ENCODE measurements at places on chromosomes 6 and 20. TPM values are rescaled to one million over a fixed set of nuclear protein-coding genes. Genes with fewer than 3 reads are reported as not detected.

Gene DAAM2
- total RNA-seq = 1.1 TPM

Gene ECT2L
- 0.09 TPM for total RNA-seq

Gene SMLR1
- not detected for total RNA-seq

Gene CST5
- total RNA-seq = not detected

Gene WFDC12
- 1.0 TPM for total RNA-seq

DNA sequence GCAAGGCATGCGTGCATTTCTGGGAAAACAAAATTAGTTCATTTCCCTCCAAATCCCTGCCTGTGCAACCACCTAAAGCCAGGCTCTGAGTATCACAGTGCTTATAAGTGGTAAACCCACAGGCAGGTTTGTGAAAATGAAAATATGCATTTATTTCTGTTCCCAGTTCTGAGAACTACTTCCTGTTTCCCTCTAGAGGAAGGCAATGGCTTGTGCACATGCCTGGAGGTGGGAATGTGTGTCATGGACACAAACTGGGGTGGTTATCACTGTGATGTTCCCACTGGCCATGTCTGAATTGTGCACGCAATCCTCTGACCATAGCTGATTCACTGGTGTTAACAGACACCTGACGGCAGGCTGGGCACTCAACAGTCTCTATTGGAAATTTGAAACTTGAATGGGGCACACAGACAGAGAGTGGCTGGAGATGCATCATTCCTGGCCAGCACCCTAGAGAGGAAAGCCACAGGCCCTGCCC, 26.3 kb downstream of the FAM110A start:
- DNase-seq = no peak

GRCh38 chr6:111441678-111442243, 41.3 kb downstream of the REV3L start:
- no peak for DNase-seq

- no peak for DNase-seq
These were observed 85.7 kb downstream of the C6orf118 start for GRCh38 chr6:165223736-165224135.

DNA sequence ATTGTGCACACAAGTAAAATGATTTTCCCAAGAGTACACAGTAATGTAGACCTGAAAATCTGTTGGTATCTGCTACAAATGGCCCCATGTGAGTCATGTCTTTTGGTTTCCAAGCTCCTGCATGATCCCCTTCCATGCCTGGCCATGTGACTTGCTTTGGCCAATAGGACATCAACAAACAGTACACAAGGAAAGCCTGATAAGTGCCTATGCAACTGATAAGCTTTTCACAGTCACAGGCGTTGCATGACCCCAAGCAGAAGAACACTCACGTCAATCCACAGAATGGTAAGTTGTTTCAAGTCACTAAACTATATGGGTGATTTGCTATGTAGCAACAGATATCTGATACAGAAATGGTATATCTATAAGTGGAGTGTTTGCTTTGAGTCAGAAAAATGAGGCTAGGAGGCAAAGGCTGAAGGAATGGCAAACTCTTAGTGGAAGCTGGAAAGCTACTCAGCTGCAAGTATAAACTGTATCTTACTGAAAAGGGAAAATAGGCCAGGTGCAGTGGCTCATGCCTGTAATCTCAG, 160.1 kb upstream of the BEND3 start:
- DNase-seq = no peak

GRCh38 chr6:150349546-150349945, 19.3 kb upstream of the IYD start:
- DNase-seq = no peak

GRCh38 chr6:30767158-30767943, 23.0 kb upstream of the IER3 start:
- no peak for DNase-seq

- no peak for DNase-seq
These were observed 60.3 kb downstream of the SAMD3 start for GRCh38 chr6:130162421-130162820.

DNA sequence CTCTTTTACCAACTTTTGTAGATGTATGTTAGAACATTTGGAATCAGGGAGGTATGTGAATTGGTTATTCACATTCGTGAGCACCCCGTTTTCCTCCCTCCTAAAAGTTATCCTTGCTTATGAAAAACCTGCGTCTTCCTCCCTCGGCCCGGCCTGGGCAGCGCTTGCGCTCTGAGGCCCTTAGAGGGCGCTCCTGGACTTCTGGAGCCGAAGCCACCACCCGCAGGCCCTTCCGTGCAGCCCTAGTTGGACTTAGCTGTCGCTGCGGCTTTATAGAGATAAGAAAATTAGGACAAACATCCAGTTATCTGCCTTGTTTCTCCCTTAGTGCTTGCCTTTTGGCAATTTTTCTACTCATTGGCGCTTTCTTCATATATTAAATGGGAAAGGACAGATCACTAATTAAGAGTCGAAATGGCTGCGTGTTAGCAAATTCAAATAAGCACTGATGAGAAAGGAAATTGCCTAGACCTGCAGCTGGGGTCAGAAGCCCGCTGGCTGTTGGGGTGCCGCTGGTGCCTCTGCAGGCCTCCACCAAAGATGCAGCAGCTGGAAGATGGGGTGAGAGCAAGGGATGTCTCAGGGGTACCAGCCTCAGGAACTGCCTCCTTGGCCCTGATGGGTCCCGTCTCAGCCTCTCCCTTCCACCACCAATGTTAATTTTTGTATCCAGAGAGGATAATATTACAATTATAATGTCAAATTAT, 5.2 kb downstream of the FNDC1 start:
- DNase-seq = peak; percentile 44

GRCh38 chr6:158642097-158642601, 2.4 kb downstream of the DYNLT1 start:
- no peak for DNase-seq

- no peak for DNase-seq
These were observed 210.5 kb upstream of the SHLD1 start for GRCh38 chr20:5539691-5540090.

- no peak for DNase-seq
These were observed 1.6 kb downstream of the PPP1R16B start for GRCh38 chr20:38806855-38807655.

DNA sequence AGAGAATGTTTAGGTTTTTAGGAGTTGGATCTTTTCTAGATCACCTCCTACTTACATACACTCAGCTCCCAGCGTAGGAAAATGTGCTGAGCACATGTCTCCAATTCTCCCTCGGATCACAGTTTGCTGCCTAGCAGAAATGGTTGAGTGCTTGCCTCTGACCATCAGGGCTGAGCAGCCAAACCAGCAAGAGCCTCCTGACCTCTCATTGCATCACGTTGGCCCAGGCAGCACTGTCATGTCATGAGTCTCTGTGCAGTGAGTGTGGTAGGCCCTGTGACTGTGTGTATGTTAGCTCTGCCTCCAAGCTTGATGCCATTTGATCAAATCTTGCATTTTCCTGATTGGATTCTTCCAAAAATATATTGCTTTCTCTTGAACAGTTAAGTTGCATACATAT, 112.0 kb downstream of the LRRC1 start:
- DNase-seq = no peak

DNA sequence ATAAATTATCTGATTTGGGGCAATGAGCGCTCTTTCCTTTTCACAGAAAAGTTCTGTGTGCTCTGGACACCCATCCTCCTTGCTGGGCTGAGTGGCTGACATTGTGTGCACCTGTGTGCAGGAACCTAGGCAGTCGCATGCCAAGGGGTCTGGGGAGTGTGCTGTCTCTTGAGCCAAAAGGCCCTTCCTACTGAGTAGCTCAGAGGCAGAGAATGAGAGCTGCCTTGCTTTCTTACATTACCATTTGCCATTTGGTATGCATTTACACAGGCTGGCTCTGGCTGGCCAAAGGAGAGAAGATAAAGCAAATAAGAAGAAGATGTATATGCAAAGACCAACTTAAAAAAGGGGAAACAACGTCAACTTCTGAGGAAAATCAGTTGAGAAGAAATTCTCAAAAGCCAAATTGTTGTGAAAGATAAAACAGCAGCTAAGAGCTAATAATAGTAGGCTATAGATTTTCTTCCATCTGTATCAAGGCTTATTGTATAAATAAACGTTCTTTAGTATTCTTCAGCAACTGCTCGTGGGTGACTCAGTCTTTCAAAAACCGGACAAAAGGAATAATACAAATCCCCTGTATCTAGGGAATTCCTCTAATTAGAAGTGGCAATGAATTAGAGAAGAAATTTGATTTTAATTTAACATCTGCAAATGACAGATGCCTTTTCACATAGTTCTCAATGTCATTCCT, 121.9 kb downstream of the INSM1 start:
- DNase-seq = no peak

- DNase-seq = peak; percentile 6
These were observed 45.6 kb upstream of the RAB23 start for GRCh38 chr6:57267586-57268293.

DNA sequence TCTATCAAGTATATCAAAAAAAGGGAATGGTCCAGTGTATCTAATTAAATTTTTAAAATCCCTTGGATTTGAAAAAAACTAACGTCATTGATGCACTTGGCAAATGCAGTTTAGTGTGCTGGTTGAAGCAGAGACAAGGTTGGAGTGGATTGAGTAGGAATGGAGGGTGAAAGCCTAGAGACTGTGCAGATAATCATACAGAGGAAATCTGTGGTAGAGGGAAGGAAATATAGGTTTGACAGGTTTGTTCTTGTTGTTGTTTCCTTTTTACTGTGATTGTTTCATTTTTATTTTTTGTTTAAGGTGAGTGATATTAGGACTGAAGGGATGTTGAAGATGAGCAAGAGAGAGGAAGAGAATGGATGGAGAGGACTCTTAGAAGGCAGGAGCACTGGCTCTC, 29.0 kb upstream of the L3MBTL3 start:
- no peak for DNase-seq
